ENCODE measurements at places on chromosomes 11 and 22.
A peak's percentile ranks its signal among the peaks of the same experiment; 100 is the strongest.

- no peak for DNase-seq
Measured at GRCh38 chr11:127080735-127081134, 80.2 kb upstream of the KIRREL3 start.

DNA sequence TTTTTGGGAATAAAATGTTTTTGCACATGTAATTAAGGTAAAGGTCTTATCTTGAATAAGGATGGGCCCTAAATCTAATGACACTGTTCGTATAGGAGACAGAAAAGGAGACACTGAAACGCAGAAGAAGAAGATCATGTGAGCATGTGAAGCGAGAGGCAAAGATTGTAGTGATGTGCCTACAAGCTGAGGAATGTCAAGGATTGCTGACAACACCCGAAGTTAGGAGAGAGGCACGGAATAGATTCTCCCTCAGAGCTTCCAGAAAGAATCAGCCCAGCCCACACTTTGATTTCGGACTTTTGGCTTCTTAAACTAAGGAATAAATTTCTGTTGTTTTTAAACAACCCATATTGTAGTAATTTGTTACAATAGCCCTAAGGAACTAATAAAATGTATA is 4.1 kb upstream of the BLID start:
- DNase-seq = no peak

DNA sequence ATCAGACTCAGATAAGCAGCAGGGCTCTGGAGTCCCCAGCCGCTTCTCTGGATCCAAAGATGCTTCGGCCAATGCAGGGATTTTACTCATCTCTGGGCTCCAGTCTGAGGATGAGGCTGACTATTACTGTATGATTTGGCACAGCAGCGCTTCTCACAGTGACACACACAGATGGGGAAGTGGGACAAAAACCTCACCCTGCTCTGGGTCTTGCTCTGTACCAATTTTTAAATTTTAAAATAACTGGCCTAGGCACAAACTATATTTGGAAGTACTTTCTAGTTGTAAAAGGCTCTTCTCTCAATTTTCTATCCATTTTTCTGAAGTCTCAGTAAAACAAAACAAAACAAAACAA is 131.7 kb downstream of the VPREB1 start:
- peak; percentile 30 for DNase-seq

DNA sequence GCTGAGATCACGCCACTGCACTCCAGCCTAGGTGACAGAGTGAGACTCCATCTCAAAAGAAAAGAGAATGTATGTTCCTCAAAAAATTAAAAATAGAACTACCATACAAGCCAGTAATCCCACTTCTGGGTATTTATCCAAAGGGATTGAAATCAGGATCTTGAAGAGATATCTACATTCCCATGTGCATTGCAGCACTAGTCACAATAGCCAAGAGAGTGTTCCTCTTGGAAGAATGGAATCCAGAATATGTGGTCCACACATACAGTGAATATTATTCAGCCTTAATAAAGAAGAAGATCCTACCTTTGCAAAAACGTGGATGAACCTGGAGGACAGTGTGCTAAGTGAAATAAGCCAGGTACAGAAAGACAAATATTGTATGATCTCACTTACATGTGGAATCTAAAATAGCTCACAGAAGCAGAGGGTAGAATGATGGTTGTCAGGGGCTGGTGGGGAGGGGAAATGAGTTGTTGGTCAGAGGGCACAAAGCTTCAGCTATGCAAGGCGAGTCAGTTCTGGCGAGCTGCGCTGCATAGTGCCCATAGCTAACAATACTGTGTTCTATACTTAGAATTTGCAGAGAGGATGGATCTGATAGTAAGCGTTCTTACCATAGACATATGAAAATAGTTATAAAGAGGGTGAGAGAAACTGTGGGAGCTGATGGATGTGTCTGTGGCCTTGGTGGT is 32.1 kb downstream of the GRIK4 start:
- no peak for DNase-seq

GRCh38 chr11:30206249-30206996 is 24.4 kb upstream of the FSHB start:
- no peak for DNase-seq

DNA sequence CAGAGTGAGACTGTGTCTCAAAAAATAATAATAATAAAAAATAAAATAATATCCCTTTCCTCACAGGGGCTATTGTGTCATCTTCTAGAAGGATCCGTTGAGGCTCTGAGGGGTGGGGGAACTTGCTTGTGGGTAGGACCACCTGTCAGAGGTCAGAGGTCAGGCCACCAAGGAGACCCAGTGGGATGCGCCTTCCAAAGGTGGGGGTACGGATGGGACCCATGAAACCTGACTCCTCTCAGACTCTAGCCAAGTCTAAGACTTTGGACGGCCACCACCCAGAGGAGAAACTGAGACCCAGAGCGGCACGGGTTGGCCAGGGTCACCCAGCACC is 367 bp upstream of the MMP11 start:
- DNase-seq = no peak

DNA sequence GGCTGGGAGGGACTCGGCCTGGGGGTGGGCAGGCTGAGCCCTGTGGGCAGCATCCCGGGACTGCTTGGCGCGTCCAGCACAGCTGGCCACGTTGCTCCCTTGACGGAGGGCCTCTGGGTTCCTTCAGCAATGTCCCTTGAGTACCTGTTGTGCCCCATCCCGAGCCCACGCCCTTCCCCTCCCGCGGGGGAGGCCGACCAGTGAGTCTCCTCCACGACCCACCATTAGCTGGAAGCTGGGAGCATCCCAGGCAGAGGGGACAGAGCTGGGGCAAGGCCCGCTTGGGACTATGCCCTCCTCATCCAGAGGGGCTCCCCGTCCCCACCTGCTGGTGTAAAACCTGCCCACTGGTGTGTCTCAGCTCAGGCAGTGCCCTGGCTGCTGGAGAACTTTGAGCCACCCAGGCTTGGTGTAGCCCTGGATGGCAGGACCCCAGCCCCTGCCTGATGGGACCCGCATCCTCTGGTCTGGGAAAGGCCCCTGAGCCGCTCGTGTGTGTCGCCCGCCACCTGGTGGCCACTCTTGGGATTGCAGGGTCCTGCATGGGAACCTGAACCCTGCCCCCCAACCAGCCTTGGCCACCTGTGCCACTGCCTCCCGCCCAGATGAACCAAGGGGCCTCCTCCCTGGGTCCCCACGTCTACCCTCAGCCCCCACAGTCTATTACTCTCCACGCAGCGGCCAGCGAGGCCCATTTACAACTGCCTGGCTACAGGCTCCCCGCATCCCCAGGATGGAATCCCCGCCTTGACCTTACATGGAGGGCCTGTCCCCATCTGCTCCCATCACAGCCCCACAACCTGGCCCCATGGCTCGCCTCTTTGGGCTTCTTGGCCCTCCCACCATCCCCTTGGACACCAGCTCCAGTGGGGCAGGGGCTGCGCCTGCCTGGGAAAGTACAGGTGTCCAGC is 16.6 kb upstream of the ARHGAP8 start:
- peak; percentile 79 for DNase-seq

GRCh38 chr22:17057959-17058814 is 26.6 kb upstream of the IL17RA start:
- DNase-seq = peak; percentile 62

DNA sequence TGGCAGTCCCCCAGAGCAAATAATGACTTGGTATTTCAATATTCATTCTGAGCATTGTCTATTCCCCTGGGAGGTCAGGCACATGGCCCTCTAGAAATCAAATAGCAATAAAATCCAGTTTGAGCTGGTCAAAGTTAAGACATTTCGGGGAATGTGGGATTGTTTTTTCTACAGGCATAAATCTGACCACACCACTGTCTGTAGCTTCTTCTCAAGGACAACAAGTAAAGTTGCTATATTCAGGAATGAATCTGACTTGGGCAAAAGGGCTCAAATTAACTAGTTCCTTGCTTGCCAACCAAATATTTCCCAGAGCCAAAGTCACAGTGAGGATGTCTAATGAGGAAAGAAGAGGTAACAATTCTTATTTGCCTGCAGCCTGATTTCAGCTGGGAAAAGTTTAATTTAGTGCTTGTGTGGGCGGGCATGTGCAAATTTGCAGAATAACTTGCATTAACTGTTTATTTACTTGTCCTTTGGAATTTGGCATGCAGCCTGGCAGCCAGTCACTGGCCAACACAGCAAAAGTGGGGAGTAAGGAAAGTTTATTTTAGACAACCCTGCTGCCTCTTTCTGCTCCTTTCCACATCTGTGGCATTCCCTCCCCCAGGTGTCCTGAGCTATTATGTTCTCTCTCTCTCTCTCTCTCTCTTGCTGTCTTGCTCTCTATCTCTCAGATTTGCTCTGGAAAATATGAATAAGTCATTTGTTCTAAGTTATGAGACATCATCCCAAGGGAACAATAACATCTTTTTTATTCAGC is 51.2 kb upstream of the ARHGAP20 start:
- DNase-seq = peak; percentile 62

GRCh38 chr11:70134490-70134889 is 56.4 kb downstream of the ANO1 start:
- no peak for DNase-seq

DNA sequence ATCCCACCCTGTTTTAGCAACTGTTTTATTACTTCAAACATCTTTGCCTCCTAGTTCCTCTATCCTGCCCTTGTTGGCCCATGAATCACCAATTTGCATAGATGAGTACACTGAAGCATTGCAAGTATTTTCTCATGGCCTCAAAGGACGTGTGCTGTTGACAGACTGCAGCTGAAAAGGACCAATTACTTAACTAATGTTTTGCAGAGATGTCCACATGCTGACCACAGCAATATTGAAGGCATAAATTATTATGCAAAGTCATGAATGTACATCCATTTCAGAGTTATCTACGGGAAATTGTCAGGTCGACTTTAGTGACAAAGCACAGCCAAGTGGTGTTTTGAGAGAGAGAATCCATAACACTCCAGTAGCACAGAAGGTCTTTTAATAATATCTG is 64.8 kb downstream of the CADM1 start:
- no peak for DNase-seq

GRCh38 chr11:75894036-75894585 is 79.1 kb downstream of the UVRAG start:
- no peak for DNase-seq

- DNase-seq = no peak
Measured at GRCh38 chr22:47067321-47067890, 305.0 kb downstream of the TBC1D22A start.

- peak; percentile 83 for DNase-seq
Measured at GRCh38 chr11:20367313-20367948, 3.9 kb downstream of the HTATIP2 start.

GRCh38 chr22:37054600-37055365 is 3.2 kb downstream of the KCTD17 start:
- DNase-seq = no peak

DNA sequence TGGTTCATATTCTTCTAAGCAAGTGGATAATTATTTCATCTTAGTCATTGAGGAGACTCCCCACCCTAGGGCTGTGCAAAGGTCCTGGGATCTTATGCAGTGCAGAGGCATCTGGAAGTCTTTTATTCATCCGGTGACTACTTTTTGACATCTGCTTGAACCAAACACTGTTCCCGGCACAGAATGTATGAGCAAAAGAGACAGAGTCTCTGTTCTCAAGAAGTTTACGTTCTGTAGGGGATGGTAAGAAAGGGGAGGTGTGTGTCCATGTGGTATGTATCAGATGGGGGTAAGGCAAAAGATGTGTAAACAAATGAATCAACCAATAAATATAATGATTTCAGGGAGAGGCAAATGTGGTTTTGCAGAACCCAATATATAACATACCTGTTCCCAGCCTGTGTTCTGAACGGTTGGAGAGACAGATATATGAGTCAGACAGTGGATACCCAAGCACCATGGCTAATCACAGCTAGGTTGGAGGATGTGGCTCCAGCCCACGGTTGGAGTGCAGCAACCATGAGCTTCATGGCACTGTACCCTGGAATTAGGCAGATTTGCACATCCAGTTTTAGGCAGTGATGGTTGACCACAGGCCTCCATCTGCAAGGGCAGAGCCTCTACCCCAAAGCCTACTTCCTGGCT is 75.1 kb upstream of the CADM1 start:
- no peak for DNase-seq

DNA sequence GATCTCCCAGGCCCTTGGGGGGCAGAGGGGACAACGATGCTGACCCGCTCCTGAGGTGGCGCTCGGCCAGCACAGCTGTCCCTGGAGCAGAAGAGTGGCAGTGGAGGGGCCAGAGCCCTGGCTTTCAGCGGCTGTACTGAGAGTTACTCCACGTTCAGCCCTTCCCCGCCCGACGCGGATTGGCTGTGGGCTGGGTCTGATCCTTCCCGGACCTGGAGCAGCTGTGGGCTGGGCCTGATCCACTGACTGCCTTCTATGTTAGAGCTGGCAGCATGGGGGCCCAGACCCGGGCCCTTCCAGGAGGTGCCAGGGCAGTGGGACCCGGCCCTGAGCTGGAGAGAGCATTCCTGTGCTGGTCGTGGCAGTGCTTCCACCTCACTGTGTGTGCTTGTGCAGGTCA is 27.8 kb downstream of the YWHAH start:
- DNase-seq = no peak

DNA sequence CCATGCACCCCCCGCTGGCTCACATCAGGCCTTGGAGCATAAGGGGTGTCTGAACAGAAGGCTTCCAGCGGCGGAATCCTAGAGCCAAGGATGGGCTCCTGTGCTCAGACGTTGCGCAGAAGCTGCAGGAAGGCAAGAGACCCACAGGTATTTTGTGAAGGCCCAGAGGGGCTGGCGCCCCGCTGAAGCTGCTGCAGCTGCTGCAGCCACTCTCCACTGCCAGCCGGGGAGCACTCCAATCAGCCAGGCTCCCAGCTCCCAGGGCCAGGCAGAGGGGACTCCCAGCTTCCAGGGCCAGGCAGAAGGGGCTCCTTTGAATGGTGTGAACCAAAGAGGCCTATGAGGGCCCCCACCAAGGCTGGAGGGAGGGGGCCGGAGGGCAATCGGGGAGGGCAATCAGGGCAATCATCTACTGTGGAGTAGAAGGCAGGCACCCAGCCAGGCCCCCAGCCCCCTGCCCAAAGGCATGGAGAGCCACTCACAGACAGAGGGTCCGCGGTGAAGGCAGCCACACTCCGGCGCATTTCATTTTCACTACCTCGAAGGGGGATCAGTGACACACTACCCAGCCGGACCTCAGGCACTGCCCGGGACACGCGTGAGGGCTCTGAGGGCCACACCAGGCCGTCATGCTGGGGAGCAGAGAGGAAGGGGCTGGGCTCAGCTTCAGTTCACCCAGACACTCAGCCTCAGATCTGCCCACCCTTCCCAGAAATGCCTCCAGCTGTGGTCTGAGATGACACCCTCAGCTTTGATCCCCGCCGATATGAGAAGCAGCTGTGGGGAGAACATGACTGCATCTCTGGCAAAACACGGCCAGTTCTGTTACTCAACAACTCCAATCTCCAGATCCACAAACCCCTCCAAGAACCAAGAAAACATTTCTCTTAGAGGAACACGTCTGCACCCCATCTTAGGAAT is 11.6 kb upstream of the PDE2A start:
- DNase-seq = no peak

- DNase-seq = no peak
Measured at GRCh38 chr11:109584001-109584972, 162.3 kb downstream of the C11orf87 start.
